ENCODE measurements at places on chromosomes 12 and 14.

- DNase-seq = no peak
Measured at GRCh38 chr12:74559728-74560127, 22.1 kb downstream of the ATXN7L3B start.

DNA sequence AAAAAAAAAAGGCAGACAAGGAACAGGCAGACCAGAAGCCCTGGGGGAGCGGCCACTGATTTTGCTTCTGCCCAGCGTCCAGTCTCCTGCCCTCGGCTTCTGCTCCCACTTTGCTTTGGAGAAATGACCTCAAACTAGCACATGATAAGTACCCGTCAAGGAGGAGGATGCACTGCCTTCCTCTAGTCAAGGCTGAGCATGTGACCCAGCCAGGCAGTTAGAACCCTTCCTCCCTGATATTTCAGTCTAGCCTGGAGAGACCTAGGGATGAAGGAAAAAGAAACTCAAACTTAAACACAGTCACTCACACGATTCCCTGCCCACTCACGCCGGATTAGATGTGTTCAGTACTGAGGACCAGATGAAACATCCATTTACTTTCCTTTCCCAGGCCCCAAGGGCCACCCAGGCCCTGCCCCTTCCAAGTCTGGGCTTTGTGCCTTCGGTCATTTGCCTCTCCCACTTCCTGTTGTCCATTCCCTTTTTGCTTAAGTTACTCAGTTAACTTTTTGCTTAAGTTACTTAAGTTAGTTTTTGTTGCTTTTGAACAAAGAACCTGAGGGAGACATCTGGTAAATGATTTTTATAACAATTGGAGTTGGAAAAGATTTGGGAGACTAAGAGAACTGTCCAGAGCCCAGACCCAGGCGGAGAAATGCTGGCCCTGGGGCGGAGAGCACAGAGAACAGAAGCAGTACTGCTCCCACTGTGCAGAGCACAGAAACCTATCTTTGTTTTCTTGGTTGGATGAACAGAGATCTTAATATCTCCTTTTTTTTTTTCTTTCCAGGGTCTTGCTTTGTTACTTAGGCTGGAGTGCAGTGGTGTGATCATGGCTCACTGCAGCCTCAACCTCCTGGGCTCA is 23.0 kb upstream of the TTC7B start:
- no peak for DNase-seq

- no peak for DNase-seq
Measured at GRCh38 chr14:64035143-64035542, 182.3 kb downstream of the SYNE2 start.

GRCh38 chr12:60263836-60264493 is 668.1 kb downstream of the SLC16A7 start:
- DNase-seq = no peak

DNA sequence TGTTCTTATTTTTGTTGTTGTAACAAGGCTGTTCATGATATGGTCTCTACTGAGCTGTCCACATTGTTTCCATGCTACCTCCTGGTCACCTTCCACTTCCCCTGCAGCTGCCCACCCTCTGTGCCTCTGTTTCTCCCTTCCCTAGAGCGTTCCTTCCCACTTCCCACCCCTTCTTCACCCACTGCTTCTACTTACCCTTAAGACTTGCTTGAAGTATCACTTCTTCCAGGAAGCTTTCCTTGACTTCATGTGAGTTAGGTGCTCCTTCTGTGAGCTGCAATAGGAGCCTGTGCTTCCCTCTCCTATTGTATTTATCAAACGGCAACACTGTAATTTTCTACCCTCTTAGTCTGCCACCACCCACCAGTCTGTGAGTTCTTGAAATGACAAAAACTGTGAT is 286.8 kb upstream of the AMIGO2 start:
- DNase-seq = no peak

DNA sequence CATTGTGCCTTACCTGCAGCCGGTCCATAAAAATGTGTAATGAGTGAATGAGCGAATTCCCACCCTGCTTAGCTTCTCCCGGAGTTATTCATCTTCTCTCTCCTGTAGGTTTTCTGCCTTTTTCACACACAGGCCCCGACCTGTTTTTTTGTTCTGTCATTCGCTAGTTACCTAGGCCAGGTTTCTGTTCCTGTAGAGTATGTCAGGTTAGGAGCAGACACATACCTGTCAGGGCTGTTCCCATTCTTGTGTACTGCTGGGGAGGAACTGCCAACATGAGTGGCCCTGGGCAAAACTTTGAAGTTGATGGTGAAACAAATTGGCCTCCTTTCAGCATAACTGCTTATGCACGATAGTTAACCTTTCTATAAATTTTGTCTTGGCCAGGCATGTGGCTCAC is 140.1 kb downstream of the SYNE2 start:
- DNase-seq = no peak

- DNase-seq = no peak
Measured at GRCh38 chr12:129887101-129887500, 16.7 kb downstream of the TMEM132D start.

DNA sequence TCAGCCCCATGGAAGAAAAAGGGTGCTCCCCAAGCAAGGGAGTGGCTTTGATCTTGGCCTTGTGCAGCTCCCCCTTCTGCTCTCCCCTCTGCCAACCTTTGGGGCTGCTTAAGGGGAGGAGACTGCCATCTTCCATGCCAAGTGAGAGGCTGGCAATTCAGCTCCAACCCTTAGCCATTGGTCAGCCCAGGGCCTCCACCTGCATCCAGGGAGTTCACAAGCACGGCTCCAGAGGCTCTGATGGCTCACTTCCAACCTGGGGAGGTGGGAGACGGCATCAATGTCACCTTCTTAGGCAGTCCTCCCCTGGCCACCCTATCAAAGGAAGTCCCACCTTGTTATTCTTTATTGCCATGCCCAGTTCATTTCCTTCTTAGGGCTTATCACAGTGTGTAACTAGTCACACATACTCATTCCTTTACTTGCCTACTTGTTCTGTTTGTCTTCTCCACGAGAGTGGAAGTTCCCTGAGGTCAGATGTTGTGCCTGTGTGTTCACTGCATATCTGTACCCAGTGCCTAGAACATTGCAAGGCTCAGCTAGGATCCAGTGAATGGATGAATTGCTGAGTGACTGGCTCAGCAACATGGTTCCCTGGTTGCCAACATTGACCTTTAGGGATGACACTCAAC is 5.0 kb downstream of the HDAC7 start:
- DNase-seq = no peak

- DNase-seq = no peak
Measured at GRCh38 chr12:94712815-94713515, 62.6 kb upstream of the TMCC3 start.

GRCh38 chr14:91929700-91930099 is 17.8 kb downstream of the FBLN5 start:
- no peak for DNase-seq

- no peak for DNase-seq
Measured at GRCh38 chr12:58309806-58310205, 368.4 kb downstream of the ATP23 start.

DNA sequence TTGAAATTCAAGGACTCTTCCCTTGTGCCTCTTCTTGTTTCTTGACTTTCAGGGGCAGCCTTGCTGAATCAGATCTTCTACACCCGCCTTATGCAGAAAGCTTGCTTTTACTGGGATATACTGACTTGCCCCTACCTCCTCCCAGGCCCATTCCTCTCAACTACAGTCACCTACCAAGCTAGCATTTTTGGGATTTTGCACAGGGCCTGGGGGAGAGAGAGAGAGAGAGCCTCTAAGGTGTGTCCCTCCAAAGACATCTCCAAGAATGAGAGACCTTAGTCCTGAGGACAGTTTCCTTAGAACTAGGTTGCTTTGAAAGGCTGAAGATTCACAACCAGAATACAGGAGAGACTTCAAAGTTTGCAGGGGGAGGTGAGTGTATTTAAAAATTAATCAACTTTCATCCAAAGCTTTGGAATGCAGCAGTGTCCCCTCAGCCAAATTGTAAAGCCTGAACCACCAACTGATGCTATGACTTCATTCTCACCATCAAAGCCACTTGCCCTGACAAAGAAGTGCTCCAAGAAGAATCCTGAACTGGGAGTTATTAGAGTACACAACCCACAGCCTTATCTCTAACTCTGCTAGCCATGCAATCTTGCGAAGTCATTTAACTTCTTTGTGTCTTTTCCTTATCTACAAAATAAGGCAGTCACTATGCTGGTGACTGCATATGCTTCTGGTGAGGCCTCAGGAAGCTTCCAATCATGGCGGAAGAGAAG is 96.1 kb upstream of the EGLN3 start:
- no peak for DNase-seq

GRCh38 chr14:54177641-54178621 is 218.9 kb upstream of the CDKN3 start:
- DNase-seq = no peak

GRCh38 chr14:62905566-62905965 is 139.7 kb downstream of the KCNH5 start:
- no peak for DNase-seq

- no peak for DNase-seq
Measured at GRCh38 chr12:83082690-83083276, 396.1 kb downstream of the TMTC2 start.

- no peak for DNase-seq
Measured at GRCh38 chr12:59194794-59195193, 274.5 kb upstream of the LRIG3 start.

- no peak for DNase-seq
Measured at GRCh38 chr12:130752692-130753230, 36.7 kb upstream of the RIMBP2 start.

GRCh38 chr12:112126911-112127310 is 1.6 kb downstream of the TRAFD1 start:
- no peak for DNase-seq

DNA sequence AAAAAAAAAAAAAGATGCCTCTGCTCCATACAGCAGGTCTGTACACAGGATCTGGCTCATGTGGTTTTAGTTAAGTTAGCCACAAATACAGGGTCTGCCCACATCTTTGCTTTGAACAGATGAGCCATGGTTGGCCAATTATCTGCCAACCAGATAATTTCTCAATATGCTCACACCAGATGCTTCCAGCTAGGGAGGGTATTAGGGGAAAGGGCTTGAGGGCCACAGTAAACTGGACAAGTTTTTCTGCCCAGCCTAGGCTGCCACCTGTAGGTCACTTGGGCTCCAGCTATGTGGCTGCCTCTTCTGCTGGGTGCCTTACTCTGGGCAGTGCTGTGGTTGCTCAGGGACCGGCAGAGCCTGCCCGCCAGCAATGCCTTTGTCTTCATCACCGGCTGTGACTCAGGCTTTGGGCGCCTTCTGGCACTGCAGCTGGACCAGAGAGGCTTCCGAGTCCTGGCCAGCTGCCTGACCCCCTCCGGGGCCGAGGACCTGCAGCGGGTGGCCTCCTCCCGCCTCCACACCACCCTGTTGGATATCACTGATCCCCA is 776 bp downstream of the RDH5 start:
- no peak for DNase-seq

- DNase-seq = no peak
Measured at GRCh38 chr12:108704527-108704926, 26.8 kb downstream of the CORO1C start.

GRCh38 chr14:75783184-75783583 is 122.1 kb downstream of the TTLL5 start:
- no peak for DNase-seq

- no peak for DNase-seq
Measured at GRCh38 chr12:15601210-15601800, 187.9 kb downstream of the EPS8 start.

- DNase-seq = no peak
Measured at GRCh38 chr12:111285200-111285599, 83.7 kb downstream of the PHETA1 start.

GRCh38 chr14:90536092-90536491 is 139.3 kb downstream of the CALM1 start:
- no peak for DNase-seq

DNA sequence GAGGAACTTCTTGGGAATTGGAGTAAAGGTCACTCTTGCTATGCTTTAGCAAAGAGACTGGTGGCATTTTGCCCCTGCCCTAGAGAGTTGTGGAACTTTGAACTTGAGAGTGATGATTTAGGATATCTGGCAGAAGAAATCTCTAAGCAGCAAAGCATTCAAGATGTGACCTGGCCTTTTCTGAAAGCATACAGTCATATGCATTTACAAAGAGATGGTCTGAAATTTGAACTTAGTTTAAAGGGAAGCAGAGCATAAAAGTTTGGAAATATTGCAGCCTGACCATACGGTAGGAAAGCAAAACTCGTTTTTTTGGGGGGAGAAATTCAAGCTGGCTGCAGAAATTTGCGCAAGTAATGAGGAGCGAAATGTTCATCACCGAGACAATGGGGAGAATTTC is 60.9 kb downstream of the NUBPL start:
- DNase-seq = no peak

DNA sequence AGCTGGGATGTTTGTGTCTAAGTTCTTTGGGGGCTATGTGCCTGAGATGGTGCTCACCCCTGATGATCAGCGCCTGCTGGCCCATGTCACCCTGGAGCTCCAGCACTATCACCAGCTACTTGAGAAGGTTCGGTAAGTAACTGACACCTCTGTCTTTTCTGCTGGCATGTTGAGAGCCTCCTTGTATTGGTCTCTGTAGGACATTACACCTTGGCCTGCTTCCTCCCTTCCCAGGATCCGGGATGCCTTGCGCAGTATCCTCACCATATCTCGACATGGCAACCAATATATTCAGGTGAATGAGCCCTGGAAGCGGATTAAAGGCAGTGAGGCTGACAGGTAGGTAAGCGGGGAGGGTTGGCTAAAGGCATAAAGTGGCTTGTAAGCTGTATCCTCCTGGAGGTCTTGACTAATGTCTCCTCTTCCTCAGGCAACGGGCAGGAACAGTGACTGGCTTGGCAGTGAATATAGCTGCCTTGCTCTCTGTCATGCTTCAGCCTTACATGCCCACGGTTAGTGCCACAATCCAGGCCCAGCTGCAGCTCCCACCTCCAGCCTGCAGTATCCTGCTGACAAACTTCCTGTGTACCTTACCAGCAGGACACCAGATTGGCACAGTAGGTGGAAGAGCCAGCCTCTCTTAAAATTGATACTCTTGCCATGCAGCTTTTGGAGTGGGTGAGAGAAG is 5.5 kb downstream of the DDIT3 start:
- no peak for DNase-seq

DNA sequence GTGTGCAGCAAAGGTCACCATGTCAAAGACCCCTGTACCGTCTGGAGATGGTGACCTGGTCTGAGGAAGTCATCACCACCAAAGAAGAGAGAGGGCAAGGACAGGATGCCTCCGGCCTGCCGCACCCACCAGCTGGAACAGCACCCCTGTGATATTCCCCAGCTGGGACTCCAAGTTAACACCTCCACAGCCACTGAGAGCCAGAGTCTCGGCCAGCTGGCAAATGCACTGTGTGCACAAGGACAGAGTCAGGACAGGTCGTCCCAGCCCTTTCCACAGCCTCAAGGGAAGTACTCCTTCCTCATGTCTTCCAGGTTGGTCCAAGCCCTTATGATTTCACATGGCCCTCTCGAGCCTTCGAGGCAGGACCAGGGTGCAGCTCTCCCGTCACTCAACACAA is 19.3 kb upstream of the FKBP4 start:
- DNase-seq = no peak
